Epithelial cell of proximal tubule (primary cell): ENCODE measurements at places on chromosomes 11 and 22.

DNA sequence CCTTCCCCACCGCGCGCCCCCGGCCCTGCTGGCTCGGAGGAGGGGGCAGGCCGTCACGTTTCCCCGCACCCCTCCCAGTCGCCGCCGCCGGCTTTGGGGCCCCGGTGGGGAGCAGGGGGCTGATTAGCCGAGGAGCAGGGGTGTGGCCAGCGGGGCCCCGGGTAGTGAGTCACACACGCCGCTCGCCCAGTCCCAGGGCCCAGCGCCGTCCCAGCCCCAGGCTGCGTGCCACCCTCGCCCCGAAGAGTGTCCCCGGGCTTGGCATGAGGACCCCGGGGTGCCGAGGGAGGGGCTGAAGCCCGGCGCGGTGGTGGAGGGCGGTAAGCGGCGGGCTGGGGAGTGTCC, 34.4 kb downstream of the PRDM11 start:
- no peak for DNase-seq

DNA sequence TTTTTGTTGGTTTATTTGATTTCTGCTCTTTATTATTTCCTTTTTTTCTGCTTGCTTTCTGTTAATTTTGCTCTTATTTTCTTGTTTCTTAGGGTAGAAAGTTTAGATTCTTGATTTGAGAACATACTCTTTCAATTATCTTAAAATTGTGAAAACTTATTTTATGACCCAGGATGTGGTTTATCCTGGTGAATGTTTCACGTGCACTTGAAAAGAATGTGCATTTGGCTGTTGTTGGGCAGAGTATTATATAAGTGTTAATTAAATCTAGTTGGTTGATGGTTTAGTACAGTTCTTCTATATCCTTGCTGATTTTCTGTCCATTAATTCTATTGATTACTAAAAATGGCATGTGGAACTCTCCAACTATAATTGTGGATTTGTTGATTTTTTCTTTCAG, 66.9 kb upstream of the NARS2 start:
- DNase-seq = no peak

GRCh38 chr11:69475866-69476471, 5.5 kb upstream of the LINC01488 start:
- no peak for DNase-seq

DNA sequence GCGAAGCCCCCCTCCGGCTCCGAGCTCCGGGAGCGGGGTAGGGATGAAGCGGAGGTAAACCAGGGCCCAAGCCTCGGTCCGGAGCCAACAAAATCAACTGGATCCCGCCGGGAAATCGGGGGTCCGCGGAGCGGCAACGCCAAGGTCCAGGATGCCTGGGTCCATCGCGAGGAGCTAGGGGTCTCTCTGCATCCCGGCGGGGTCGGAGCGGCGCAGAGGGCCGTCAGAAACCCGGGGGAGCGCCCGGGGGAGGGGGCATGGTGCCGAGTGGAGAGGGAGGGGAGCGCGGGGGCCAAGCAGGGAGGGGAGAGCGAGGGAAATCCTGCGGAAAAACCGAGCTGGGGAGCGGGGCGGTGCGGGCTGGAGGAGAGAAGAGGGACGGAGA, 51.8 kb downstream of the SLC22A12 start:
- no peak for DNase-seq
